ENCODE measurements at places on chromosomes 2 and 18. TPM values are rescaled to one million over a fixed set of nuclear protein-coding genes. Genes with fewer than 3 reads are reported as not detected.

ANKRD62 gene
- total RNA-seq: not detected

ABCB11 gene
- total RNA-seq: not detected

POTEJ gene
- not detected for total RNA-seq

TPO gene
- total RNA-seq: 52.5 TPM

MEIS1 gene
- 46.7 TPM for total RNA-seq

SLC35G4 gene
- total RNA-seq: not detected

SMPD4 gene
- 185 TPM for total RNA-seq

CHRNG gene
- not detected for total RNA-seq

GRCh38 chr2:26617588-26618083, 23.5 kb downstream of the CIB4 start:
- DNase-seq: no peak

DNA sequence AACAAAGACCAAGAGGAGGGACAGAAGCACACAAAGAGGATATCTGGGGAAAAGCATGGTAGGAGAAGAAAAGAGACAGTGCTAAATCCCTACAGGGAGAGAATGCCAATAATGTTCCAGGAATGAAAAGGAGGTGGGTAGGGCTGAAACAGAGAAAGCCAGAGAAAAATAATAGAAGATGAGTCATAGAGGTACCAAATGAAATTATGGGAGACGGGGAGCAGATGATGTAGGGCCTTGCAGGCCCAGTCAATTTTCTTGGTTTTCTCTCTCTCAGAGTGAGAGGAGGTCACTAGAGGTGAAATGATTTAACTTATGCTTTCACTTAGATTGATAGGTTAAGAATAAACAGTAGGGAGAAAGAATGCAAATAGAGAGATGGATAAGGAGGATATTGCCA, 61.5 kb downstream of the RPRM start:
- DNase-seq: no peak

DNA sequence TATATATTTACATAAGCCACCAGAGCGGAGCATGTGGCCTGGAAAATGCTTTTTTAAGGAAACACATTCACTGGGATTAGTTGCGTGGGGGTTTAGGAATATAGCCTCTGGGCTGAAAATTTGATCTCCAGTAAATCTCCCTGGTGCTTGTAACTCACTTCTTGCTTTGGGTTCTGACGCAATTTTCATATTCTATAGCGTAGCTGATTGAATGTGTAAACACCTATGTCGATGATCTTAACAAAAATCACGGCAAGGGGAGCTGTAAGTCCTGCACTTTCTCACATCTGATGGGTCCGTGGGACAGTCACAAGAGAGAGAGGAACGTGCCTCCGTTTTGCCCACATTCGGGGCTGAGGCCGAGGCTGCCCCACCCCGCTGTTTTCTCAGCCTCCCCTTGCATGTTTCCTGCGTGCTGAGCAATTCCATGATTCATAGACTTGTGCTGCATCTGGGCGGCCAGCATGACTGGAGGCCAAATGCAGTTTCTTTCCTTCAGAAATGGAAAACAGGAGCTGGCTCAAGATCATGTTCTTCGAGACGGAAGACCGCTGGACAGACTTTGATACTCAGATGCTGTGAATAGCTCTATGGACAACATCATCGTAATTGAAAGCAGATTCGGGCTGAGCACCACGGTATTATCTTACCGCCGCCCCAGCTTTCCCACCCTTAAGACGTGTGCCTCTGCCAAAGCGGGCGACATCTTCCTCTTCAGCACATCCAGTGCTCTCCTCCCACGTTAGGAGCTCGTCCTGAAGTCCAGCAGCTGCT, 109.2 kb downstream of the TMEM18 start:
- no peak for DNase-seq

GRCh38 chr2:1496359-1496821, 83.1 kb downstream of the TPO start:
- DNase-seq: no peak

DNA sequence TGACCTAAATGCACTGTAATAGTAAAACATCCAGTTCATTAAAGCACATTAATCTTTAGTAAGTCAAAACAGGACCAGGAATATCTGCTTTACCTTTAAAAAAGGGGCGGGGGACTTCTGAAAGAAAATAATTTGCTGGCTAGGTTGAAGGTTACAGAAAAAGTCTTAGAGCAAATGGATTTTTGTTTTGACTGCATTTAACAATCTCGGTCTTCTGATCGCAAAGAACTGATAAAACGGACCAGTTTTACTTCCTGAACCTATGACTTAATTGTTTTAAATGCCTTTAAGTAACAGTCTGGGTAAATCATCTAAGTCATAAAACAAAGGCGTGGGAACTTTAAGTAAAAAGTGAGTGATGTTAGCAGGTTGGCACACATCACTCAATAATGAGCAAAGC, 783 bp downstream of the BUB1 start:
- DNase-seq: no peak

GRCh38 chr2:252001-252602, 11.7 kb downstream of the SH3YL1 start:
- DNase-seq: no peak

DNA sequence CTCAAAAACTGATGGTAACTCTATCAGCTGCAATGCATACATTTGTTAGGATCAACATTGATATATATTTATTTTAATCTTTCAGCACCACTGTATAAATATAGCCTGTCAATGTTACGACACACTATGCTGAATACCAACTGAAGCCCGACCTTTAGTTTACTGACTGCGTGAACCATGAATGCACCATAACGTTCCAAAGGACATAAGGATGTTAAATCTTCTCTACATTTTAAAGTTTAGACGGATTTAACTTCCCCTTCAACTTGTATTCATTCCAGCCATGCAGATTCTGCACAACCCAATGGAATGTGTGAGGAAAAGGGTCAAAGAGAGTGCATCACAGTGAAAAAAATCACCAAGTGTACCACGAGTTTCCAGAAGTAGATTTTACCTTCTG, 489.5 kb downstream of the IRS1 start:
- DNase-seq: no peak

GRCh38 chr2:43553341-43553855, 42.4 kb downstream of the THADA start:
- DNase-seq: no peak

DNA sequence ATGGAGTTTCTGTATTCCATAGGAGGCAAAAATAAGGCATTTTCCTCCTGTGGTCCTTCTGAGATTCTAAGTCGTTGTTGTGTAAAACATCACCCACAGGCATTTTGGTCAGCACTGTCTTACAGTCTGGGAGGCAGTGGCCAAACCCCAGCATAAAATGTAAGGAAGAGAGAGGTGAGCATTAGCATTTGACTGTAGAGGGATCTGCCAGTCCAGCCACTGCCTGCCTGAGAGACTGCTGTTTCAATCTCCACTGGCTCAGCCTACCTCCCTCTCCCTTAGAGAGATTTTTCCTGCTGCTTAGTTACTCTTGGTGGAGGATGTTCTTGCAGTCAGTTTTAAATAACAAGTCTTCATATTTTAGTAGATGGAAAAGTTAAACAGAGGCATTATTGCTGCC, 77.0 kb downstream of the ARHGEF33 start:
- no peak for DNase-seq

DNA sequence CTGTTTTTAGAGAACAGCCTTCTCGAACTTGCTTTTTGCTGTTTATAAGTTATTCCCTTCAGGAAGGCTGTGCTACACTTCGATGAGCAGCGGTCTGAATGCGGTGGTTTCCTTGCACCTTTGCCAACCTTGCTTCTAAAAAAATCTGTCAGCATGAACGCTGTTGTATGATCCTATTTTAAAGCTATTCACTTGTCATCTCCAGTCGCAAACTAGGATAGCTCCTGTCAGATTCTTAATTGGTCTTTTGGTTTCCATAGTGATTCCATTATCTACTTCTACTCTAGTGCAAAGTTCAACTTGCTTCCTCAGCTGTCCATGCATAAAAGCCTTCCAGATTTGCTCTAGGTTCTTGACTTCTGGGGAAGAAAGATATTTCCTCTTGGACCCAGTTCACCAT, 76.3 kb upstream of the GALNT3 start:
- no peak for DNase-seq

- DNase-seq: no peak
Observed at GRCh38 chr18:64474773-64475172, 325.9 kb upstream of the LINC00305 start.

DNA sequence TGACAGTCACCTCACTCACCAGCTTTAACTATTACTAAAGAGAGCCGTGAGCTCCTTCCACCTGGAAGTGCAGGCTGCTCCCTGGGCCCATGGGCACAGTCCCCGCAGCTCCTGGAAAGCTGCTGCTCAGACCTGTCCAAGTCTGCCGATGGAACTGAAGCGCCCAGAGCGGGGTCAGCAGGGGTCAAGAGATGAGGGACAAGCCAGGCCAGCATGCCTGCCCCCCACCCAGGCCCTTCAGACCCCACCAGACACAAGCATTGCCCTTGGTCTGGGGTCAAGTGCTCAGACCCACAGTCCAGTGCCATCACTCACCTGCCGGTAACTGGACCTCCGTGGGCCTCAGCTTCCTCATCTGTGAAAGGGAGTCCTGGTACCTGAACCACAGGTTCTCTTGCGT, 59.9 kb downstream of the BIN1 start:
- DNase-seq: no peak

GRCh38 chr18:7291046-7291445, 60.2 kb downstream of the LRRC30 start:
- DNase-seq: no peak

- no peak for DNase-seq
Observed at GRCh38 chr2:61247204-61247812, 85.3 kb downstream of the C2orf74 start.

GRCh38 chr2:47652061-47652690, 130.8 kb upstream of the MSH6 start:
- no peak for DNase-seq

DNA sequence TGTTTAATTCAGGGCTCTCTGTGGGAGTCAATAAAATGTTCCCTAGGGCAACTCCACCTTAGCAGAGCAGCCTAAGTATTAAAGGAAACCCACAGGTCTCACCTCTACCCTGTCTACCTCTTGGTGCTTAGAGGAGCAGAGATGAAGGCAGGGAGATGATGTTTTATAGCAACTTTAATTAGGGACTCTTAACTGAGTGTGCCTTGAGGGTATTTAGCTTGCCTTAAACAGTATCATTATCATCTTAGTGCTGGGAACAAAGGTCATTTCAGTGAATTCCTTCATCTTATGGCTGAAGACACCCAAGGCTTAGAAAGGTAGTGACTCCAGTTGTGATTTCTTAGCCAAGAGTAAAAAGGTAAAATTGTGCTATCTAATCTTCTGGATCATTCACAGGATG, 26.7 kb downstream of the VIL1 start:
- DNase-seq: no peak

All from ascending aorta (tissue), 2 donors.